Lung (tissue), 17 donors: ENCODE measurements at places on chromosomes 4 and X. TPM values are rescaled to one million over a fixed set of nuclear protein-coding genes. Genes with fewer than 3 reads are reported as not detected.

DNA sequence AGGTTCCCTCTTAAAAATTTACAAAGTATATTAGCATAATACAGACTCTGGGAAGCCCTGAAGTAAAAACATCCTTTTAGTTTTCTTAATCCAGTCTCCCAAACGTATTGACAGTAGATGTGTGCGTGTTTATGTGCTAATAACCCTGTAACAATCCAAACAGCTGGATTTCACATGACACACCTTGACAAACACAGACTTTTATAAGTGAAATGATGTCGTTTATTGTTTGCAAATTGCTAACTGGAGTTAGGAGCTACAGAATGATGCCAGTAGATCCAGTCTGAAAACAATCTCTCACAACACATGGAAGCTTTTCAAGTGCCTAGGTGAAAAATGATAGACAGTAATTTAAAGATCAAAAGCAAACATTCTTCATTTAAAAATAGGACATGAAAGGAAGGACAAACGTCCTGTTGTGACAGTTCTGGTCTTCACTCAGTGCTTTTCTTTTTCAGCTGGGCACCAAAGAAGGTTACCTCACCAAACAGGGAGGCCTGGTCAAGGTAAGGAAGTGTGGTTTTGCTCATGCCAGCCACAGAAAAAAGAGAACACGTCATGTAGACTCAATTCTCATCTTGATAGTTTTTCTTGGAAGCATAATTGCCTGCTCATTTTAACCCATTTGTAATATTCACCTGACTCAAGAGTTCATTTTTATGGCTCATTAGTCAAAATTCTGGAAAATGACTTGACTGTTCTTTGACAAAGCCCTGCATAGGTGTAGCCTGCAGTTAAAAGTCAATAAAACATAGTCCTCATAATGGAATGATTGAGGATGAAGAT is 32.9 kb downstream of the LAMTOR3 start:
- no peak for DNase-seq

GRCh38 chrX:12403474-12404082 is 265.3 kb downstream of the FRMPD4 start:
- DNase-seq, result no peak

The HTR2C gene
- polyA plus RNA-seq, result not detected

DNA sequence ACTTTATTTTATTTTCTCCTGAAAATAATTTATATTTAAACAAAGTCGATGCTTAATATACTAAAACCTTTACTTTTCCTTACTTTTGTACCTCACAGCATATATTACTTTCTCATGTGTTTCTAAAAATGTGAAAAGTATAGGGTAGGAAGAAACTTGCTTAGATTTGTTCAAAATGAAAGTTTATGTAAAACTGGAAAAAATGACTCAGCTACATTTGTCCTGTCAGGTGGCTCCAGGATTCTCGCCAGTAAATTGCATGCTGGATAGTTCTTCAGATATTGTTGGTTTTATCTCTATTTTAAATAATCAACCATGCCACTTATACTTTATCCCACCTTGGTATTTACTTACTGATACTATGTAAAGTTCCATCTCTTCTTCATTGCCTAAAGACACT is 159.2 kb upstream of the NDST4 start:
- DNase-seq, result no peak

The TMPRSS11D gene
- polyA plus RNA-seq, result 0.09 TPM

DNA sequence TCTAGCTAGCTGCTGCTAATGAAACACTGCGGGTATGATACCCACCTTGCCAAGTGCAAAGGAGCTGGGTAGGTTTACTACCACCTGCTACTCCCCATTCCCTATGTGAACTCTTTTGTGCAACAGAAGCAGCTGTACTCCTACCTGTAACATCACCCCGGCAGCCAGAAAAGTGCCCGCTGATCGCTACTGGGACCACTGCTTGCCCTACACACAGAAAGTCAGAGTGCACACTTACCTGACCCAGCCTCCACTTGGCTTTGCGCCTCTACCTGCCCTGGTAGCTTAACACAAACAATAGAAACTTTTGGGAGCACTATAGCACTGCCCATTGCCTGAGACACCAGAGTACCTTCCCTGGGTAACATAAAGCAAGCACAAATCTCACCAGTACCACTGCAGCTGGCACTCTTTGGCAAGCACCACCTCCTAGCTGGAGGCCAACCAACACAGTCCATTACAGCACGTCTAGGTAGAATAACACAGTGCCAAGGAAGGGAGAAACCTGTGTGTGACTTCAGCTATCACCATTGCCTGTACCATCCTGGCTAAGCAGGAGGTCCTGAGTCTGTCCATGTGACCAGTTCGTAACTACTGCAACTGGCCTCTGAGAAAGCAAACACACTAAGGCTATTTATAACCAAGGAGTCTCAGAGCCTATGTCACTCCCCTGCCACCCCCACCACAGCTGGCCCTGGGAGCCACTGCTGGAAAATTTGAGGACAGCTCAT is 80.1 kb downstream of the CENPC start:
- no peak for DNase-seq

The GAGE2A gene
- polyA plus RNA-seq, result not detected

DNA sequence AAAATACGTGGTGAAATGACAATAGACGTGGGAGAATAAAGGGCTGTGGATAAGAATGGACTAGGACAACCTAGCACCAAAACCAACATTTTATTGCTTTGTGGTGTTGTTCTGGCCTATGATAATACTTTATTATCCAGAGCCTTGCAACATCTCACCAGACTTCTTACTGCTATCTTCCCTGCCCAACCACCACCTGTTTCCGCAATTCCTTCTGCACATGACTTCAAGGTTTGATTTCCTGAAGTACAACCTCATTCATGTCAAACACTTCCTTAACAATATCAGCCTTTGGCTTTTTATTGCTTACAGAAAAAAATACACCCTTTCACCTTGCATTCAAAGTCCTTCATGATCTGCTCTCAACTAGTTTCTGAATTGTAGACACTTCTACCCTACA is 84.8 kb downstream of the RTL3 start:
- DNase-seq, result no peak

DNA sequence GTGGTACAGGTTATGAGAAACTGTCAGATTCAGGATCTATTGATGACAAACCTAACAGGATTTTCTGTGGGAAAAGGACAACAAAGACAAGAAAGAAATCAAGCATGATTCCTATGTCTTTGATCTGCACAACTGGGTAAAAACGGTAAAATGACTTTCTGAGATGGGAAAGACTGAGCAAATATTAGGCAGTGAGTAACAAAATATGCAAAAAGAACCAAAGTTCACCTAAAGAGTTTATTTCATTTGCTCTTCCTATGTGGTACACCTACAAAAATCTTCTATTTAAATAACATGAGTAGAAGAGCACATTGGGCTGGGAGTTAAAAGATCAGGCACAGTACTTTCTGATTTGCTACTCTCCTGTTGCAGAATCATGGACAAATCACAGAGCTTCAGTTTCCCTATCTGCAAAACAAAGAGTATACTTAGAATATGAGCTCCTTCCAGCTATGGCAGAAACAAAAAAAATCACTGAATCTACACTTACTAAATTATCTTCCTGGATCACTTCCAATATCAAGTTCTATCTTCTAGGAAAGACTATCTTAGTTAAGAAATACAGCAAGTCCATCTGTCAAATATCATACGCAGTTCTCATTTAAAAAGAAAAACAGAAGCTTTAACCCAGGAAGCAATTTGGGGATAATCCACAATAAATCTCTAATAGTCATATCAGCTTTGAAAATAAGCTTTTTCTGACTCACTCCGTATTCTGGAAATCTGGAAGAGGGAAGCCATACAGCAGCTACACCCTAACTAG is 37.4 kb downstream of the NFXL1 start:
- DNase-seq, result peak; percentile 70

The CXCL8 gene
- polyA plus RNA-seq, result 33.8 TPM

DNA sequence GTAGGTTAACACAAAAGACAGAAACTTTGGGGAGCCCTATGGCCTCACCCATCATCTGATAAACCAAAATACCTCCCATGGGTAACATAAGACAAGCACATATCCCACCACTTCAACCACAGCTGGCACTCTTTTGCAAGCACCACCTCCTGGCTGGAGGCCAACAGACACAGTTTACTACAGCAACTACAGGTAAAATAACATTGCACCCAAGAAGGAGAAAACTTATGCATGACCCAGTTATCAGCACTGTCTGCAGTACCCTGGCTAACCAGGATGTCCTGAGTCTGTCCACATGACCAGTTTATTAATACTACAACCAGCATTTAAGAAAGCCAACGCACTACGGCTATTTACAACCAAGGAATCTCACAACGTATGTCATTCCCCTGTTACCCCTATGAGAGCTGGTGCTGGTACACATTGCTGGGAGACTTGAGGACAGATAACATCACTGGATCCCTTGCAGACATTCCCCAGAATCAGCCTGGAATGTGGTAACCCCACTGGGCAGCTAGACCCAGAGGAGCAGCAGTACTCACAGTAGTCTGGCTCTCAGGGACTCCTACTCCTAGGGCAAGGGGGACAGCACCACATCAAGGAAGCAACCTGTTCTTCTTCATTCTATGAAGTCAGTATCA is 32.0 kb downstream of the ELF2 start:
- DNase-seq, result peak; percentile 30

DNA sequence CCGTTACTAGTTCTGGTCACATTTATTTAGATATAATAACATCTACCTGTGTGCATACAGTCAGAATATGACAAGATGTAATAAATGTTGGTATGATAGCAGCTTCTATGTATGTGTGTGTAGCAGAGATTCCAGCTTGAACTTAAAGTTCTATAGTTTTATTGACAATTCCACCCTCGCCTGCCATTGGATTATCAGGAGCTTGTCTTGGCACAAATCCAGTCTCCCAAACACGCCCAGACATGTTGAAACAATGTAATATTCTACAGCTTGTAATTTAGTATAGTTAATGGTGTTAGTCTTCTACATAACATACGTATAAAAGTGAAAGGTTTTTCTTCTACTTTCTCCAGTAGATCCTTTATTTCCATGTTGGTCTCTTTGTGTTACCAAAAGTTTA is 44.4 kb downstream of the BBS12 start:
- DNase-seq, result no peak

GRCh38 chr4:42398171-42398870 is 1.0 kb downstream of the SHISA3 start:
- peak; percentile 71 for DNase-seq

DNA sequence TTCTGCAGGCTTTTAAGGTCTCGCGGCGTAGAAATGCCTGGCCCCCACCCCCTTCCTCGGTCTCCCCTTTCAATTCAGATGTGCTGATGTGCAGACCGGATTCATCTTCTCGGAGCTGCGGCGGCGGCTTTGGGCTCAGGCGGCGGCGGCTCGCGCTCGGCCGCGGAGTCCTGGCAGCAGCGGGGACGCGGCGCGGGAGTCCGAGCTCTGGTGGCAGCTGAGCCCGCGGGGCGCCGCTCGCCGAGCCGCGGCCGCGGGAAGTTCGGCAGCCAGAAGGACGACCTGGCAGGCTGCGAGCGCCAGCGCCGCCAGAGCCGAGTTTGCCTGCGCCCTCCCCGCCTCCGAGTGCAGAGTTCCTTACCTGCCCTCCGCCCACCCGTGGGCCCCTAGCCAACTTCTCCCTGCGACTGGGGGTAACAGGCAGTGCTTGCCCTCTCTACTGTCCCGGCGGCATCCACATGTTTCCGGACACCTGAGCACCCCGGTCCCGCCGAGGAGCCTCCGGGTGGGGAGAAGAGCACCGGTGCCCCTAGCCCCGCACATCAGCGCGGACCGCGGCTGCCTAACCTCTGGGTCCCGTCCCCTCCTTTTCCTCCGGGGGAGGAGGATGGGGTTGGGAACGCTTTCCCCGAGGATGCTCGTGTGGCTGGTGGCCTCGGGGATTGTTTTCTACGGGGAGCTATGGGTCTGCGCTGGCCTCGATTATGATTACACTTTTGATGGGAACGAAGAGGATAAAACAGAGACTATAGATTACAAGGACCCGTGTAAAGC is 448 bp downstream of the TLL1 start:
- peak; percentile 33 for DNase-seq

GRCh38 chr4:185657183-185657582 is 121.9 kb upstream of the PDLIM3 start:
- DNase-seq, result no peak

- DNase-seq, result peak; percentile 76
Measured at GRCh38 chrX:96685210-96686099, 813 bp downstream of the DIAPH2 start.

The BCORL1 gene
- polyA plus RNA-seq, result 2.3 TPM

- no peak for DNase-seq
Measured at GRCh38 chr4:147428583-147428982, 52.3 kb upstream of the EDNRA start.

DNA sequence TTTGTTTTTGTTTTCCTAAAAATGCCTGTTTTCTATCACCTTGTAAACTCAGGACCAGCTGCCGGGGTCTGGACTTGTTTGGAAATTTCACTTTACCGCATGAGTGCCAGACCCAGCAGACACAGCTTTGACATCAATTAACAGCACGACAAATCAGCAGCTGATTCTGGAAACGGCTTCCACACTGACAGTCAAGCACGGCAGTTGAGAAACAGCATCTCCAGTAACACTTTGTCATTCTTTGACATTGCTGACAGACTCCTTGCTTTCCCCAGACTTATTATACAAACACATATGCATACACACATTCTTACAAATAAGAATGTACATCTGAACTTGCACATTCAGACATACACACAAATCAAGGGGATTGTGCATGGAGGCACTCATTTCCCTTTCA is 1017.6 kb upstream of the HS3ST1 start:
- DNase-seq, result peak; percentile 70

GRCh38 chrX:17584248-17584681 is 153.0 kb upstream of the SCML1 start:
- no peak for DNase-seq

The MAGEC3 gene
- polyA plus RNA-seq, result not detected

The SSX1 gene
- polyA plus RNA-seq, result not detected

The BEX2 gene
- polyA plus RNA-seq, result 52.5 TPM

The PDE6B gene
- polyA plus RNA-seq, result 7.6 TPM

DNA sequence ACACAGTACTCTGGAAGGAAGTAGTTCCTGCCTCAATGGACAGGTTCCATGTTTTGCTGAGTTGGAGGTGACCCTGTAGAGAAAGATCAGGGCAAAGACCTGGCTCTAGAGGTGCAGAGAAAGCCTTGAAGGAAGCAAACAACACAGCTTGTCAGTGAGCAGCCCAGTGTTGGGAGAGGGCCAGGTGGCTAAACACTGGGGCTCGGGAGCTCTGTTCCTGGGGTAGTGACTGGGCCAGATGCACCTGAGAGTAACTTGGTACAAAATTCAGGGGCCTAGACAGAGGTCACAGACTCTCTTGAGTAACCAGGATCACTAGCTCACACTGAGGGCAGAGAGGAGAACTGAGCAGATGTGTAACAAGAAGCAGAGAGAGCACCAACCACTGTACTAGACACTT is 138.4 kb upstream of the NALF2 start:
- DNase-seq, result no peak

DNA sequence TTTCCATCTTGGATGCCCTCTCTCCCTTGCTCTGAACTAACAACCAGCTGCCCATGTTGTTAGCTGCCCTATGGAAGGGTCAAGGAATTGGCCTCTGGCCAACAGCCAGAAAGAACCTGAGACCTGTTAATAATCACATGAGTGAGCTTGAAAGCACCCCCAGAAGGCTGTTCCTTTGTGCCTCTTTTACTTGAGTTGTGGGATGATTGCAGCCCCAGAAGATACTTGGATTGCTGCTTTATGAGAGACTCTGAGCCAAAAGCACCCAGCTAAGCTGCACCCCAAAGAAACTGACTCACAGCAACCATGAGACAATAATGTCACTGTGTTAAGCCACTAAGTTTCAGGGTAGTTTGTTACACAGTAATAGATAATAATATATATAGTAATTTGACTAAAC is 73.3 kb downstream of the FRYL start:
- DNase-seq, result no peak

The BCLAF3 gene
- polyA plus RNA-seq, result 2.5 TPM
